Progenitor cell of endocrine pancreas (in vitro differentiated cells): ENCODE measurements at places on chromosomes 11 and 22. TPM values are rescaled to one million over a fixed set of nuclear protein-coding genes. Genes with fewer than 3 reads are reported as not detected.

GLYAT gene
- not detected in 2 replicates for total RNA-seq

GRCh38 chr22:31302006-31302405, 9.7 kb upstream of the PIK3IP1 start:
- no peaks in the 10 kb centered on the region for H3K4me1 ChIP-seq
- H3K4me3 ChIP-seq = no peak overlapping the region
- no peak for DNase-seq
- peaks cover 15% of the 10 kb centered on the region for H3K27me3 ChIP-seq

GRCh38 chr11:117633186-117633754, 163.7 kb downstream of the DSCAML1 start:
- H3K4me1 ChIP-seq = no peaks in the 10 kb centered on the region
- peaks cover 43% of the 10 kb centered on the region for H3K27me3 ChIP-seq
- no peak for DNase-seq
- H3K27ac ChIP-seq = no peak overlapping the region
- H3K4me3 ChIP-seq = no peak overlapping the region

GRCh38 chr11:3902441-3902840, 47.0 kb downstream of the STIM1 start:
- H3K36me3 ChIP-seq = no peaks in the 10 kb centered on the region
- DNase-seq = no peak
- H3K4me1 ChIP-seq = peaks cover 17% of the 10 kb centered on the region
- H3K27ac ChIP-seq = no peak overlapping the region

PRRG4 gene
- total RNA-seq = 0.67 and 0.75 TPM in 2 replicates

MAP6 gene
- total RNA-seq = 5.4 and 6.0 TPM in 2 replicates

DNA sequence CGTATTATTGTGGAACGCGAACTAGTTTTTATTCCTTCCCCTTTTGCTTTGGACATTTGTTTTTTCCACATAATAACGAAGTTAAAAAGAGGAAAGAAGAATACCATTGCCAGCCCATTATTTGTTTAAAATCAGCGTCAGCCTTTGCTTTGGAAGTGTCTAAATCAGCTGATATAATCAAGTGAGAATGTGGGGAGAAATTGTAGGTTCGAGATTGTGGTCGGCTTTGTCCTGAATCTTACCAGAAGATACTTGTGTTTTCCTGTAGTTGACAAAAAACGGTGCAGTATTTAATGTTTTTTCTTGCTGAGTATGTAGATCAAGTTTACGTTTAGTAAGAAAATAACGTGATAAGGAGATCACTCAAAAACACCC, 935 bp downstream of the ZNF143 start:
- peaks cover 10% of the 10 kb centered on the region for H3K36me3 ChIP-seq
- DNase-seq = no peak
- H3K27ac ChIP-seq = peak overlapping the region; percentile 92
- H3K27me3 ChIP-seq = no peaks in the 10 kb centered on the region
- peaks cover 7% of the 10 kb centered on the region for H3K4me1 ChIP-seq
- H3K4me3 ChIP-seq = peak overlapping the region; percentile 95

DNA sequence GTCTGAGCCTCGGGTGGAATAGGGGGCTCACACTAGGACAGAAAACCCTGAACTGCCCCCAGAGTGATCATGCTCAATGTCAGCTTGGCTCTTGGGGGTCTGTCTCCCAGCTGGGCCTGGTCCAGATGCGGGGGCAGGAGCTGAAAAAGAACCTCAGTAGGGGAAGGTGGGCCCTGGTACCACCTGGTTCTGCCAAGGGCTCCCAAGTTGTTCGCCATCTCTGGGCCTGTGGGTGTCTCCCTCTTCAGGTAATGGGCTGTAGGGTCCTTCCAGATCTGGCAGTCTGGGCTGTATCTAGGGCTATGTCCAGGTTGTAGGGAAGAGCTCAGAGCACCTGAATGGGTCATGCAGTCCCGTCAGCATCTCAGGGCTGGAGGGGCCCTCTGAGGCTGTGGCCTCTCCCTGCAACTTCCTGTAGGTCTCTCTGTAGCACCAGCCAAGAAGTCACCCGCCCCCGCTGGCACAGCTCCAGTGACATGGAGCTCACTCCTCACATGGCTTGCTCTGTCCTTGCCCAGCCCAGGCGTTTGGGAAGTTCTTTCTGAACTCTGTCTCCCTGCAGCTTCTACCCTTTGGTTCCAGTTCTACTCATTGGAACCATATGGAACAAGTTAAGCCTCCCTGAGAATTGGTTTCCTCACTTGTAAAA, 33.0 kb upstream of the SOX10 start:
- H3K27ac ChIP-seq = no peak overlapping the region
- no peak overlapping the region for H3K4me3 ChIP-seq
- peaks cover 3% of the 10 kb centered on the region for H3K27me3 ChIP-seq
- no peaks in the 10 kb centered on the region for H3K36me3 ChIP-seq

GRCh38 chr22:49488943-49489342, 338.7 kb downstream of the BRD1 start:
- no peak for DNase-seq
- H3K27ac ChIP-seq = no peak overlapping the region
- peaks cover 12% of the 10 kb centered on the region for H3K27me3 ChIP-seq
- H3K36me3 ChIP-seq = no peaks in the 10 kb centered on the region

- peaks cover 4% of the 10 kb centered on the region for H3K4me1 ChIP-seq
- H3K27me3 ChIP-seq = peaks cover 4% of the 10 kb centered on the region
- no peak overlapping the region for H3K4me3 ChIP-seq
- DNase-seq = no peak
- no peaks in the 10 kb centered on the region for H3K36me3 ChIP-seq
Measured at GRCh38 chr11:6377902-6378639, 12.2 kb upstream of the SMPD1 start.

DNA sequence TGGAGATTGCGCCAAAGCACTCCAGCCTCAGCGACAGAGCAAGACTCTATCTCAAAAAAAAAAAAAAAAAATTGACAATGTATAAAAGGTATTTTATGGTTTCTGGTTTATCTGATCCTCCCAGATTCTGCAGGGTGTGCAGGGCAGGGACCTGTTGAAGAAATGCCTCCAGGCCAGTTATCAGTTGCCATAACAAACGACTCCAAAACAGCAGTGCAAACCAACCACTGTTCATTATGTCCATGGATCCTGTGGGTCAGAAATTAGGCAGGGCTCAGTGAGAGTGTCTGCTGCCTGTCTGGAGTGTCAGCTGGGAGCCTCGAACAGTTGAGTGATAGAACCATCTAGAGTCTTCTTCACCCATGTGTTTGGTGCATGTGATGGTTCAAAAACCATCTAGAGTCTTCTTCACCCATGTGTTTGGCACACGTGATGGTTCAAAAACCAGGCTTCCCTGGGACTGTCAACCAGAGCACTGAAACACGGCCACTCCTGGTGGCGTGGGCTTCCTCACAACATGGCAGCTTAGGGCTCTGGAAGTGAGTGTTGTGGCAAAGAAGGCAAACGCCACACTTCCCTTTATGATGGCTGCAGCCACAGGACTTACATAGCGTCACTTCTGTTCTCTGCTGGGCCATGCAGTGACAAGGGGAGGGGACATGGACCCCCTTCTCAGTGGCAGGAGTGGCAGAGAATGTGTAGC, 115.1 kb upstream of the CRYBB3 start:
- no peak overlapping the region for H3K27ac ChIP-seq
- H3K36me3 ChIP-seq = no peaks in the 10 kb centered on the region
- H3K27me3 ChIP-seq = no peaks in the 10 kb centered on the region
- no peak overlapping the region for H3K4me3 ChIP-seq

GRCh38 chr11:128772814-128773213, 78.9 kb downstream of the FLI1 start:
- peaks cover 4% of the 10 kb centered on the region for H3K4me1 ChIP-seq
- DNase-seq = no peak
- no peaks in the 10 kb centered on the region for H3K36me3 ChIP-seq
- H3K27ac ChIP-seq = no peak overlapping the region

- H3K4me1 ChIP-seq = no peaks in the 10 kb centered on the region
- no peak overlapping the region for H3K27ac ChIP-seq
- H3K27me3 ChIP-seq = peaks cover 37% of the 10 kb centered on the region
Measured at GRCh38 chr11:122723576-122723975, 68.1 kb downstream of the UBASH3B start.

CASP5 gene
- total RNA-seq = not detected in 2 replicates
